ENCODE measurements at places on chromosomes 12 and 14. TPM values are rescaled to one million over a fixed set of nuclear protein-coding genes. Genes with fewer than 3 reads are reported as not detected.

CLEC9A gene
- polyA plus RNA-seq, result not detected

DNA sequence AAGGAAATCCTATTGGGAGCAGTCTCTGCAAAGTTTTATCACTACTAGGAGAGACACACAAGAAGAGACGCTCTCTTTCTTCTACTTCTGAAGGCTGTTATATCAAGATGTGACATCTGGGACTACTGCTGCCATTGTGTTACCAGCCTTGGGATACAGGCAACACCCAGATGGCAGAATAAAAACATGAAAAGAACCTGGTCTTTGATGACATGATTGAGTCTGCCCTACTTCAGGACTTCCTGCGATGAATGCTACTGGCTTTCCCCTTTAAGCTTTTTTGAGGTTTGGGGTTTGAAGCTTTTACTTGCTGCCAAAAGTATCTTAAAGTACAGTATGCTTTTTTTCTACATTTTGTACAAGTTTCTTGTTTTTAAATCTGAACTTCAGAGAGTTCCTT lies 29.2 kb upstream of the TRHDE start:
- no peak for DNase-seq
- H3K4me1 ChIP-seq, result no peaks in the 10 kb centered on the region
- H3K27me3 ChIP-seq, result no peaks in the 10 kb centered on the region
- H3K27ac ChIP-seq, result no peak overlapping the region
- no peak overlapping the region for H3K4me3 ChIP-seq

- no peak for DNase-seq
- H3K36me3 ChIP-seq, result no peaks in the 10 kb centered on the region
- no peak overlapping the region for H3K4me3 ChIP-seq
- no peak overlapping the region for H3K27ac ChIP-seq
Observed at GRCh38 chr12:123067654-123068053, 83.2 kb downstream of the PITPNM2 start.

- DNase-seq, result no peak
- H3K4me3 ChIP-seq, result no peak overlapping the region
- H3K27ac ChIP-seq, result no peak overlapping the region
- H3K4me1 ChIP-seq, result peaks cover 40% of the 10 kb centered on the region
Observed at GRCh38 chr14:105026033-105026785, 5.3 kb upstream of the CDCA4 start.

GRCh38 chr14:77046721-77047120 lies 18.2 kb upstream of the IRF2BPL start:
- H3K27ac ChIP-seq, result no peak overlapping the region
- H3K27me3 ChIP-seq, result no peaks in the 10 kb centered on the region
- no peaks in the 10 kb centered on the region for H3K36me3 ChIP-seq

SDS gene
- not detected for polyA plus RNA-seq

- H3K4me1 ChIP-seq, result peaks cover 10% of the 10 kb centered on the region
- H3K36me3 ChIP-seq, result no peaks in the 10 kb centered on the region
- no peak overlapping the region for H3K4me3 ChIP-seq
- no peak for DNase-seq
Observed at GRCh38 chr14:94124582-94125377, 4.6 kb downstream of the IFI27L2 start.

PPFIBP1 gene
- 2.3 TPM for polyA plus RNA-seq

NPFF gene
- polyA plus RNA-seq, result not detected

- H3K36me3 ChIP-seq, result no peaks in the 10 kb centered on the region
- no peak for DNase-seq
- no peaks in the 10 kb centered on the region for H3K4me1 ChIP-seq
Observed at GRCh38 chr12:4402996-4403395, 23.5 kb upstream of the FGF23 start.

DNA sequence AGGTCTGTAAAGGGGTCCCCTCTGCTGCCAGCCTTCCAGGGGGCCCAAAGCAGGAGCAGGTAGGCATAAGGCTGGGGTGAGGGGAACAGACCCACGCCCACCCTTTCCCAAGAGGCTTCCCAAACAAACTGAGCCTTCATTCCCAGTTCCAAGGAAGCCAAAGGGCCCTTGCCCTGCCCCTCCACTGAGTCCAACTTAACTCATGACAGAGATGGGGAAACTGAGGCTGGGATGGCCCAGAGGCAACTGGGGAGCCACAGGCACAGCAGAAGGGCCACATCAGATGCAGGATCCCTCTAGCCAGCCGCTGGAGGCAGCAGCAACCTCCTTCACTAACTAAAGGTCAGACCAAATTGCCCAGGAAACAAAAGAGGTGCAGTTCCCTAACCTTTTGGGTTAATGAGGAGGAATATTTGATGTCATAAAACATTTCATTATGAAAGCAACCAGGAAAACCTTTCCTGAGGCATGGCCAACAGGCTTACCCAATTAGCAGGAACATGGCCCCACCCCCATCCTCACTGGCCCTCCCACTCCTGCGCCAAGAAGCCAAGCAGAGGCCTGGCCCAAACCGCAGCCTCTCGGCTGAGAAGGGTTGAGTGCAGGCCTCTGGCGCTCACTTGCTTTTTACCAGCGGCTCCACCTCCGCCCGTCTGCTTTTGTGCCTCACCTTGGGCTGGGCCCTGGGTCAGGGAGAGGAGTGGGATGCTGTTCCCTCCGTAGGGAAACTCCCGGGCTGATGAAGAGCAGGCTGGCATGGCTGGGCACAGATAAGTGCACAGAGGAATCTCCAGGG lies 293.5 kb upstream of the RTL1 start:
- H3K4me1 ChIP-seq, result no peaks in the 10 kb centered on the region
- H3K4me3 ChIP-seq, result no peak overlapping the region

TPPP2 gene
- not detected for polyA plus RNA-seq

DNA sequence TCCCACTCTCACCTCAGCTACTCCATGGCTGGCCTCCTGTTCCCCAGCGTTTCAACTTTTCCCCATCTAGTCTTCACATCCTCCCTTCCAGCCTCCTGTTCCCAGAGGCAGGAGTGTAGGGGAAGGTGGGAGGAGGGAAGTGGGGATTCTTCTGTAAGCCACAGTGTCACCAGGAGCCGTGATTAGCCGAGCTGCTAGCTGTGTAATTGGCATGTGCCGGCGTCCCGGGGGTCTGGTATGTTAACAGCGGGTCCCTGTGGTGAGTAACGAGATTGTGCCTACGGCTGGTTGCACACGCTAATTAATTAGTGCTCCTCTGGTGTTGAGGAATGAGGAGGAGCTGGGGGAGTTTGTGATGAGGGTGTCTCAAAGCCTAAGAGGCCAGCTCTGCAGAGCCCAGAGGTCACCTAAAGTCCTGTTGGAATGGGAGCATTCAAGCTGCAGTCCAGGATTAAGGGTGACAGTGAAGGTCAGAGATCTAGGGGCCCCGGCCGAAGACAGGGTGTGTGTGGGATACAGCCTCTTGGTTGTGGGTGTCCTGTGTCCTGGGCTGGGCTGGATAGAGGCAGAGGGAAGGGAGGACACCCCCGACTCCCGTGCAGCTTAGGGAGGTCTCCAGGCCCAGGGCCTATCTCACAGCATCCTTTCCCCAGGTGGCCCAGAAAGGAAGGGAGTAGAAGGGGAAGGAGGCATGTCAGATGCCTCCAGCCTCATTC lies 10.0 kb upstream of the CALCOCO1 start:
- no peak overlapping the region for H3K27ac ChIP-seq
- no peaks in the 10 kb centered on the region for H3K36me3 ChIP-seq
- no peak for DNase-seq
- H3K4me3 ChIP-seq, result no peak overlapping the region

- no peak overlapping the region for H3K27ac ChIP-seq
- no peaks in the 10 kb centered on the region for H3K36me3 ChIP-seq
- H3K4me3 ChIP-seq, result no peak overlapping the region
- no peak for DNase-seq
- no peaks in the 10 kb centered on the region for H3K27me3 ChIP-seq
Observed at GRCh38 chr12:93762059-93762719, 85.0 kb downstream of the CRADD start.

DNA sequence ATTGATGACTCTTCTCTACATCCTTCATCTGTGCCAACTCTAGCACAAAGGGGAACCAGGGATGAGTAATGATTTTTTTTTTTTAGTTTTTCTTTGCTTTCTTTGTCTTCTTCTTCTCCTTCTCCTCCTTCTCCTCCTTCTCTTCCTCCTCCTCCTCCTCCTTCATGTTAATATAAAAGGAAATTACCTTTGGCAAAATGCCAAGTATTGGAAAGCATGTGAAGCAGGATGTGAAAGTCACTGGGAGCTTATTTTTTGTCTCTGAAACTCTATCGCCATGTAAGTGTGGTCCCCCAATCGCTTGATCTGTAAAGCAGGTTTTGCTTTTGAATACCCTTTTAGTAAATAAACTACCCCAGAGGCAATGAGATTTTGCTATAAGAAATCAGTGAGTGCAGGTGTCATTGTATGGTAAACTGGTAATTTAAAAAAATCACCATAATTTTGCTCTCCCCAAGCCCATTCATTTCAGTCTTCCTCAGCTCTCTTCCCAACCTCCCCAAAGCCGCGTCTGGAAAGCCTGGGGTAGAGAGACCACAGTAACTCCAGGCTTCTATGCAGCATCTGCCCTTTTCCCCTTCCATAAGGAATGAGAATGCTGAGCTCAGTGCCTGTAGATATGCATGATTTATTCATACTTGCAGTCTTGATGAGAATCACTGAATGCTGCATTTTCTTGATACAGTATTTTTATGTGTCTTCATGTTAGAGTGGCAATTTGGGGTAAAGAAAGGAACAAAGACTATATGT lies 388.7 kb downstream of the TMEM117 start:
- no peak overlapping the region for H3K27ac ChIP-seq
- no peaks in the 10 kb centered on the region for H3K36me3 ChIP-seq
- H3K4me1 ChIP-seq, result no peaks in the 10 kb centered on the region
- H3K4me3 ChIP-seq, result no peak overlapping the region

ATL1 gene
- 2.1 TPM for polyA plus RNA-seq

- DNase-seq, result no peak
- H3K4me3 ChIP-seq, result no peak overlapping the region
- no peaks in the 10 kb centered on the region for H3K4me1 ChIP-seq
- H3K27me3 ChIP-seq, result no peaks in the 10 kb centered on the region
- H3K27ac ChIP-seq, result no peak overlapping the region
Observed at GRCh38 chr12:52455821-52456220, 3.9 kb upstream of the KRT6B start.

DNA sequence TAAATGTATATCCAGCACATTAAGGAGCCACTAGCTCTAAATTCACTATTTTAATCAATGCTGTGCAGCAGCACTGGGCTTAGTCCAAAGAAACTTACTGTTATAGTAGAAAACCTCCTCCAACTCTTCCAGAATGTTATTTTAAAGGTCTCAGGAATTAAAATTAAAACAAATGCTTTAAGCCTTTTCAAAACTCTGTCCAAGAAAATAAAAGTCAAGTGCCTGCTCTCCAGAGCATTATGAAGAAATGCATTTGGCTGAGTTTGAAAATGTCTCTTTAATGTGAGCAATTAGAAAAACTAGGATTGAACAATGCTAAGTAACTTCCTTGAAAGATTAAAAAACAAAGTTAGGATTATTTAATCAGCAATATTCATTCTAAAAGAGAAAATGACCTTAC lies 322.4 kb upstream of the DCN start:
- DNase-seq, result no peak
- H3K4me1 ChIP-seq, result no peaks in the 10 kb centered on the region
- no peak overlapping the region for H3K27ac ChIP-seq
- no peaks in the 10 kb centered on the region for H3K36me3 ChIP-seq
- no peaks in the 10 kb centered on the region for H3K27me3 ChIP-seq
- H3K4me3 ChIP-seq, result no peak overlapping the region

- no peak for DNase-seq
- H3K27me3 ChIP-seq, result no peaks in the 10 kb centered on the region
- no peak overlapping the region for H3K27ac ChIP-seq
- H3K4me3 ChIP-seq, result no peak overlapping the region
Observed at GRCh38 chr14:68616221-68616902, 176.5 kb downstream of the ZFP36L1 start.

DNA sequence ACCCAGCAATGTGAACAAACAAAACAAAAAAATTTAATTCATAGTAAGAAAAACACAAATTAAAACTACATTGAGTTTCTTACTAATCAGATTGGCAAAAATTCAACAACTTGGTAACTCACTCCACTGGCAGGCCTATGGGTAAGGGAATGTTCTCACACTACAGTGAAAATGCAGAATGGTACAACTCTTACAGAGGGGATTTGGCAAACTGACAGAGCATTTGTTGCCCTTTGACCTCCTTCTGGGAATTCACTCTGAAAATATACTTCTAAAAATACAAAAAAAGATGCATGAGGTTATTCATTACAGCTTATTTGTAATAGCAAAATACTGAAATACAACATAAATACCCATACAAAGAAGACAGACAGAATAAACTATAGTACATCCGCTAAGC lies 32.8 kb downstream of the ABCD2 start:
- DNase-seq, result no peak
- peaks cover 24% of the 10 kb centered on the region for H3K36me3 ChIP-seq
- no peak overlapping the region for H3K4me3 ChIP-seq
- H3K27me3 ChIP-seq, result no peaks in the 10 kb centered on the region

- H3K27me3 ChIP-seq, result no peaks in the 10 kb centered on the region
- no peak overlapping the region for H3K4me3 ChIP-seq
- DNase-seq, result no peak
- no peaks in the 10 kb centered on the region for H3K4me1 ChIP-seq
- no peaks in the 10 kb centered on the region for H3K36me3 ChIP-seq
Observed at GRCh38 chr14:94936401-94936892, 166.5 kb upstream of the GSC start.

- H3K27ac ChIP-seq, result no peak overlapping the region
- no peak for DNase-seq
- no peak overlapping the region for H3K4me3 ChIP-seq
Observed at GRCh38 chr12:89472508-89472907, 52.1 kb downstream of the GALNT4 start.

- peaks cover 2% of the 10 kb centered on the region for H3K4me1 ChIP-seq
- no peak overlapping the region for H3K27ac ChIP-seq
Observed at GRCh38 chr12:4847713-4848112, 62.0 kb upstream of the KCNA1 start.

DNA sequence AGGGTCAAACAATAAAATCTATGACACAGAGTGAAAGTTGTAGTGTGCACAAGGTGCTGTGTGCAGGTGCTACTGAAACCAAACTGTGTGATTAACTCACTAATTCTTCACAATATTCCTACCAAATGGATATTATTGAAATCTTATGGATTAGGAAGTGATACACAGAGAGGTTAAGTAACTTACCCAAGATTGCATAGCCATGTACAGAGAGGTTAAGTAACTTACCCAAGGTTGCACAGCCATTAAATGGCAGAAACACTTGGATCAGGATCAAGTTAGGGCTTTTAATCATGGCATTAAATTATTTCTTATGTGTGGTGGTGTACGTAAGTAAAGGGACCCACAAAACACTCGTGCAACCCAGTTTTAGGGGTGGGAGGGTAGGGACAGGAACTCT lies 771.4 kb downstream of the AACS start:
- H3K27me3 ChIP-seq, result no peaks in the 10 kb centered on the region
- DNase-seq, result no peak

DNA sequence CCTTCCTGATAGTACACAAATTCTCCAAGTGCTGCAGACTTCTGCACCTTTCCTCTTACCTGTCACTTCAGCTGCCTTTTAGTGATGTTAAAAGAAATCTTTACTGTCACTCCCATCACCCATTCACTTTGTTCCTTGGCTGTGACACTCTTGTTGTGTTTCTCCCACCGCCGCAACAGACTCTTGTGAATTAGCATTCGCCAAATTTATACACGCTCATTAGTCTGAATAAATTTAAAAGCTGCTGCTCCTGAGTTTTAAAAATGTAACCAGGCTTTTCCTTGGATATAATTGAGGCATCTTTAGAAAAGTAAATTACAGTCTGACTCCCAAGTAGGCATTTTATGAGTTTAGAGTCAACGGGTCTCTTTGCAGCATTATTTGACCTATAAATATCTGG lies 1197.9 kb downstream of the BCL11B start:
- no peak for DNase-seq
- no peaks in the 10 kb centered on the region for H3K4me1 ChIP-seq
- H3K4me3 ChIP-seq, result no peak overlapping the region
- H3K27me3 ChIP-seq, result no peaks in the 10 kb centered on the region
- H3K36me3 ChIP-seq, result no peaks in the 10 kb centered on the region
